HAP-1 (cell line): ENCODE measurements at places on chromosomes 3 and 15.

GRCh38 chr15:73598530-73599160, 34.5 kb downstream of the NPTN start:
- DNase-seq: peak; percentile 40

DNA sequence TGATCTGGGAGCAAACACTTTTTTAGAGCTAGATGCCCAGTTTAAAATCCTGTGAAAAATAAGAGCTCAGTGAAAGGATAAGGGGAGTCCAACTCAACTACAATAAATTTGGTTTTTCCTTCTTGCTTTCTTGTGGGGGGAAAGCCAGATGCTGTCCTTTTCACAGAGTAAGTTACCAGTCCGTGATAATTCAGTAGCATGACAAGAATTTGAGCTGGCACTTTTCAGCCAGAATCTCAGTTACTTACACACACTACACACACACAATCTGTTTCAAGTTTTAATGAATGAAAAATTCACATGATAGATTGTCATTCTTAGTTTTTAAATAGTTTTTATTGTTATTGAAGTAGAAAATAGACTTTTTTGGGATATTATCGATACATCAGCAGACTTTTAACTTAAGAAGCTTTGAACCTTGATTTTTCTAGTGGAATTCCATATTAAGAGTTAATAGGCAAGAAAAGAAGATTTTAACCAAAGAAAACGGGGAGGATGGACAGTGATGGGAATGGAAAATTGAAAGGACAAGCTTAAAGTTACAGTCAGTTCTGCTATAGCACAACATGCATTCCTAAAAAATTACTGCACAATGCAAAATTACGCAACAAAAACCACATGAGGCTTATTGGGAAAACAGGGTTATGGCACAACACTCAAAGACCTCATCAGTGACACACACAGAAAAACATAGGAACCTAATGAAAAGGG, 47.0 kb downstream of the PSMD6 start:
- no peak for DNase-seq

GRCh38 chr3:178802993-178803693, 266.9 kb downstream of the KCNMB2 start:
- no peak for DNase-seq

- peak; percentile 72 for DNase-seq
Observed at GRCh38 chr3:43998836-43999727, 242.6 kb upstream of the TOPAZ1 start.

DNA sequence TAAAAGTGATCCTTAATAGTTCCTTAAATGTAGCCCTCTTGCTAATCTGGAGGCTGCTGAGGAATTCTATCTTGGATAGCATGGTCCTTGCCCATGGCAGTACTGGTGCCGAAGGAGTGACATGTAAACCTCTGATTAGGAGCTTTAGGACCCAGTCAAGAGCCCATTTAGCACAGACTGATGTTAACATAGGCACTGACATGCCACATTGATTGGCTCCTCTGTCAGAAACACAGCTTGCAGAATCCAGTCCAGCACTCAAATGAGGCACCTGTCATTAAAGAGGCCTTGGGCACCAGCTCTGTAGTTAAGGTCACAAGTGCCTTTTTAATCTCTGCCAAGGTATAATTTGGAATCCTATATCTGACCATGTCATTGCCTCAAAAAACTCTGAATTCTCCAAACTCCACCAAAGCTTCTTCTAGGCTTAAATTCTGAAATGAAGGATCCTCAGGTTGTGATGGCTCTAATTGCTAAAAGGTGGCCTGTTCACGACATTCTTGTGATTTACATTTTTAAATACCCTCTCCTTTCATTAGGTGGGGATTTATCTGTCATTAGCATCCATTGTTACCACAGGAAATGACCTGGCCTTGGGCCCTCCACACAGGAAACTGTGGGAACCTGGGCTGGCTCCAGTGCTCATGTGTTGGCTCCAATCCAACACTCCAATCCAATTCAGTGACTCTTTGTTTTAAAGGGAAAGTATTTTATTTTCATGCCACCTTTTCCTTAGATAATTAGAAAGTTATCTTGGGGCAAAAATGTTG, 57.3 kb upstream of the RNF7 start:
- no peak for DNase-seq

DNA sequence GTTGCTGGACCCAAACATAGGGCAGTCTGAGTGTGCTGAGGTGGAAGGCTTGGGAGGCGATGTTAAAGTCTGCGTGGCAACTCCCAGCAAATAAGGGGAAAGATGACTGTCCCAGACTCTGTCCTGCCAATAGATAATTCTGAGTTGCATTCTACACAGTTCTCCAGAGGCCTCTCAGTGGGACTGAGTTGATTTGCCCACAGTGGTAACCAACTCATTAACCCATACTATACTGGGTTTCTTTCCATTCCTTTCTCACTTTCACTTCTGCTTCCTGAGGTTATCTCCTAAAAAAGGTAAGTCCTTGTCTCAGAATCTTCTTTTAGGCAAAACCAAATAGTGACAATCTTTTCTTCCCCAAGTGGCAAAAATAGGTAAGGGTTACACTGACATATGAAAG, 549.9 kb upstream of the DPPA4 start:
- DNase-seq: no peak

DNA sequence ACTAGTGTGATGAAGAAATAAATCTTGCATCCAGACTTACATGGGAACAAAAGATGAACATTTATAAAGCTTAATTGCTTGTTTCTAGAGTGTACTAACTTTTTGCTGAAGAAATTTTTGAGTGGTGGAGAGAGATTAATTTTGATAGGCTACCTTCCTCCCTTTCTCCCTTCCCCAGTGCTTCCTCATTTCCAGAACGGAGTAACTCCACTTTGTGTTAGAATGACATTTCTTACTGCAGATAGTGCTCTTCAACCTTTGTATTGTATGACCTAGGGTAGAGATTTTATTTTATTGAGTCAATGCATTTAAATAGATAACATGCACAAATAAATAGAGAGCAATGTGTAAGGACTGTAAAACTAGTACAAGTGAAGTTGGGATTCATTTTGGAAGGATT, 1.9 kb downstream of the ATP1B3 start:
- no peak for DNase-seq

GRCh38 chr3:179971280-179971679, 65.5 kb downstream of the PEX5L start:
- no peak for DNase-seq

GRCh38 chr3:57810471-57811137, 54.5 kb downstream of the SLMAP start:
- DNase-seq: no peak

DNA sequence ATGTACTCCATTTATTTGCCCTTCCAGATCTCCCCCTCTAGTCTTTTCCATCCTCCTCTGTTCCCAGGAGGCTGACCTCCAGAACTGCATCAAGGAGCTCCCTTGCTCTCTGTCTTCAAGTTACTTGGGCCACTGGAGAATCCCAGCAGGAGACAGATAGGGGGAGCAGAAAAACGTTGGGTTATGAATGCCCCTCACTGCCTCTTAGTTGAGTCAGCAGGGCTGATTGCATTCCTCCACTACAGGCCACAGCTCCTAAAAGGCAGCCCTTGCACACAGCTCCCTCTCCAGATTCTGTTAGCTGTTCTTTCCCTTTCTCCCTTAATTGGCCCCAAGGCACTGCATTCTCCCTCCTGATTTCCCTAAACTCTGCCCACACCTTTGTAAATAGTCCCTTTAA, 12.4 kb upstream of the CEP152 start:
- DNase-seq: peak; percentile 19

DNA sequence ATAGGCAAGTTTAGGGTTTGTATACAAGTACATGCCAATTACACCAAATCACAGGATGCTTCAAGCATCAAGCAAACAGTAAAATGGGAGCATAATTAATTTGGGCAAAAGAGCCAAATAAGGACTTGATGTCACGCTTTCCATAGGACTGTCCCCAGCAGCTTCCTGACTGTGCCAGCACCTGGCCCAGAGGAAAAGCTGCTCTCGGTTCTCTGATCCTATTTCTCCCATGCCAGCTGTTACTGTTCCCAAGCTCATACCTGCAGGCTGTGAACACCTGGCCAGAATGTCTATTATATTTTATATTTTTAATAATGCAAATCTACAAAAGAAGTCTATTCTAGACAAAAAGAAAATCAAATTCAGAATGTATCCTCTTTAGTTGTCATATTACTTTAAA, 12.2 kb downstream of the ZXDC start:
- DNase-seq: no peak

DNA sequence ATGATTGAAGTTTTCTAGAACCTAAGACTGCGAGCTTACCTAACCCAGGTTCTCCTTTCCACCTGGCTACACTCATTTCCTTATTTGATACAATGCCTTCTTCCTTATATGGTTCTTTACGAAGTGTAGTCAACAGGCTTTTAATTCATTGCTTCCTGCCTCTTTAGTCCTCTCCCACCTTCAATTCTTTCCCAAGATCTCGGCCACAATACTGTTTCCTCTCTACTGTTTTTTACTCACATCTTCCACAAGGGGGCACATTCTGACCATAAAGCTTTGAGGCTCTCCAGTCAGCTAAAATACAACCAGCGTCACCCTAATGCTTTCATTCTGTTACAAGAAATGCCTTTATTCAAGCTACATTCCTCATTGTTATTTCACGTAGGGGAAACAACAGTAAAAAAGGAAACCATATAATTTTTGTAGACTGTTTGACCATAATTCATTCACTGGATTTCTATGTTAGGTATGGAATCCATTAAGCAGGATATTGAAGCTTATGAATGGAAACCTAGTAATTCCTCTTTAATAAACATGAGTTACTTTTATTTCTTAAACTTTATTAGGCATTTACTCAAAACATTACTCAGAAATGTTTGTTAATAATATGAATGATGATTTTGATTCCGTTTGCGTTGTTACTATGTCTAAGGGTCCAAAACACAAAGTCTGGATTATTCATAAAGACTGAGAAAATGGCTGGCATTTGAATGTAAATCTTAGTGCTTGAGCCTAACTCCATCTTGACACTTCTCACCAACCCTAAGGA, 29.5 kb upstream of the VEPH1 start:
- peak; percentile 72 for DNase-seq

GRCh38 chr3:187567661-187568121, 102.5 kb downstream of the SST start:
- peak; percentile 9 for DNase-seq

GRCh38 chr3:150376001-150376848, 31.9 kb upstream of the TSC22D2 start:
- DNase-seq: peak; percentile 12

- DNase-seq: no peak
Observed at GRCh38 chr15:99053380-99054024, 45.9 kb upstream of the PGPEP1L start.

DNA sequence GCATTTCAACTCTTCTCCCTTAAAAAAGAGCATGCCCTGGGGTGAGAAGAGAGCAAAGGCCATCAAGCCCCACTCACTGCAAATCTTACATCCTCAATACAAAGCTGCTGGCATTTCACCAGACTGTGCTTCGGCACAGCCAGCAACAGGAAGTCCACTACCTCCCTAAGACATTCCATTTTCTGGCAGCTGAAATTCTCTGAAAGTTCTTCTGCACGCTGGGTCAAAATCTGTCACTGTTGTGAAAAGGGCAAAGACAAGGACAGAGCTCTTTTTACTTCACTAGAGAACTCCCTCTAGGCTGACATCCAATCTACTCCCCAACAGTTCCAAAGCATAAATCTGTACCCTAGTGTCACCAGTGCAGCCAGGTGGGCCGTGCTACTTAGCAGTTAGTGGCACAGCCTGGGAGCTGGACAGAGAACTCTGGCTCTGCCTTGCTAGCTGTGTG, 6.3 kb downstream of the MTMR10 start:
- DNase-seq: no peak

DNA sequence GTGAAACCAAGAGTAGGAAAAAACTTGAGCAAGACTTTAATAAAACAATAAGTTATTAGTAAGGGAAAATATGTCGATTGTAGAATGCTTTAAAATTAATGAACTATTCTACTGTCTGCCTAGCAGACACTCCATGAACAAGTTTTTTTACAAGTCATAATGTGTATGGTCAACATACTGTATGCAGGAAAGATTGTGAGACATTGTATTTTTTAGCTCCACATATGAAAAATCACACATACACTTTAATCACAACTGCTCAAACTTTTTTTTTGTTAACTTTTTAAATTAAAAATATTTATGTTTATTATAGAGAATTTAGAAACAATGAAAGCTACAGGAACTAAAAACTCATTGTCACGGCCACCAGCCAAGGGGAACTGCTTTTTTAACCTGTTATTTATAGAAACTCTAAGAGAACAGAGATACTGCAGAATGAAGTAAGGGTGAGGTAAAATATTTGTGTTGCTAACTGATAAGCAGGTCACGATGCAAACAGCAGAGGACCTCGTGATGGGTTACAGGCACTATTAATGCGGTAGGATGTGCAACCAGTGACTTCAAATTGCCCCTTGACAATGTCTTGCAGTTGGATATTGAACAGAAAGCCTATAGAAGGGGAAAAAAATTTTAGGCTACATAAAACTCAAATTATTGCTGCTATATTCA, 53.0 kb downstream of the THSD4 start:
- no peak for DNase-seq

GRCh38 chr3:16350597-16351318, 85.7 kb downstream of the OXNAD1 start:
- no peak for DNase-seq

DNA sequence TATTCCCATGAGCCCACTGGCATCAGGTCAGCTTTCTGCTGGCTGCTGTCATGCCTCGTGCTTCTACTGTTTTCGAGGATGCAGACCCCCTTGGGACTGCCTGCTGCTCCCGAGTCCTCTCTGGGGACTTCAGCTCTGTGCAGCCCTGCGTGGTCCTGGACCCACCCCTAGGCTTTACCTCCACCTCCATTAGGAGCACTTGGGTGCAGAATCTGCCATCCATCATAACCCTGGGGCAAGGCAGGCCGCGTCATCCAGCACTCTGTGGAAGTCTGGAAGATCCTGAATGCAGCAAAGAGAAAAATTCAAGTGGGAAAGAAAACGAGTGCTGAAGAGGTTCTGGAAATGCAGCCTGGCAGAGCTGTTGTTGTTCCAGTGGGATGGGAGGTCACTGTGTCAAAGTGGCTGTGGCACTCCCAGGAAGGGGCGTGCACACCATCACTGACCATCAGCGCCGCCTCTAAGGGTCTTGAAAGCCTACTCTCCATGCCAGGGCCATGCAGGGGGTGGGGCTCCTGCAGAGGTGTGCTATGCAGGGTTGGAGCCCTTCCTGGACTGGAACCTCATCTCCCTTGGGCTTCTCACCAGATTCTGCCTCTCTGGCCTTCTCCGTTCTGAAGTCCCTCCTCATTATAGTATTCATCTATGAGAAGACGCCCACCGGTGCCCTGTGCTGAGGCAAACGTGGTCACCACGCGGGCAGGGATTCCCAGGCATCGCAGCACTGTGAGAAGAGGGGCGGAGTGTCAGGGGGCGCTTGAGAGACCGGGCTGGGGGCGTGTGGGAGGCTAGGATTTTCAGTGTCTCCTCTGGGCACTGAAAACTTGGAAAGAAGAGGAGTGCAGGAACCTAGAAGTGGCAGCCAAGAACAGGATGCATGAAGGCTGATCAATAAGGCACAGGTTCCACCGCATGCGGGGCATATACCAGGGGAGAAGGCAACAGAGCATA, 12.5 kb downstream of the EPB42 start:
- no peak for DNase-seq

DNA sequence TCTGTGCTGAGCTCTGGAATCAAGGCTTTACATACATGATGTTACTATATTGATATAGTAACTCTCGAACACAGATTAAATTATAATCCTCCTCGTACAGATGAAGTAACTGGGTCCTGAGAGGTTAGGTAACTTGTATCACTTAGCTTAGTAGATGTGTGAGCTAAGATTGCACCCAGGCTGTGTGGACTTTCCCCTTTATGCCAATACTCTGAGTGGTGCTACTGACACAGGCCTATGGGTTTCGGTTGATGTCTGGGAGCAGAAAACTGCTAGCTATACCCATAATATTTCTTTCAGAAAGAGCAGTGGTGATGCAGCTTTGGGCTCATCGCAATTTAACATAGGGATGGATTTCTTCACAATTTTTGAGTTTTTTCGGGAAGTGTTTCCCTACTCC, 259.7 kb downstream of the RBMS3 start:
- no peak for DNase-seq
